Stomach (tissue), 19 donors: ENCODE measurements at places on chromosomes 1 and 21. TPM values are rescaled to one million over a fixed set of nuclear protein-coding genes. Genes with fewer than 3 reads are reported as not detected.
A peak's percentile ranks its signal among the peaks of the same experiment; 100 is the strongest.

GRCh38 chr21:43790010-43790524 lies 690 bp downstream of the RRP1 start:
- peaks cover 24% of the 10 kb centered on the region for H3K4me1 ChIP-seq
- H3K4me3 ChIP-seq, result peak overlapping the region; percentile 90
- H3K27ac ChIP-seq, result peak overlapping the region; percentile 79
- no peaks in the 10 kb centered on the region for H3K27me3 ChIP-seq
- peaks cover 40% of the 10 kb centered on the region for H3K36me3 ChIP-seq

DNA sequence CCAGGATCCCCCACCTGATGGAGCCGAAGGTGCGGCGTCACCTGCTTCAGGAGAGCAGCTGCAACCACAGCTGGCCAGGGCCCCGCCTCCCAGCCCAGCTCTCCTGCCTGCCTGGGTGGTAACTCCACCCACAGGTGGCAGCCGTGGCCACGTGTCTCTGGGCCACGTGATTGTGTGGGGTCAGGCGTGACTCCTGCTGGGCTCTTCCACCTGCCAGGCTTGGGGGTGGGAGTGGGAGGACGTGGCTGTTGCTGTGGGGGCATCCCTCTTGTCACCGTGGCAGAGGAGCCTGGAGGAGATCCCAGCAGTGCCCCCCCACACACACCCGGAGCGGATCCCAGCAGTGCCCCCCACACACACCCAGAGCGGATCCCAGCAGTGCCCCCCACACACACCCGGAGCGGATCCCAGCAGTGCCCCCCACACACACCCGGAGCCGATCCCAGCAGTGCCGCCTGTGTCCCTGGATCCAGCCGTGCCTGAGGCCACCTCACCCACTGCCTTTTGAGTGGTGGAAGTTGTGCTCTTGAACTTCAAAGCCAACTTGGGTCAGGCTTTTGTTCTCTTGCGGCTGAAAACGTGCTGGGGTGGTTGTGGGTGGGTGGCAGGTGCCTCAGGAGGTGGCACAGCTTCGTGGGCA lies 32.2 kb downstream of the POFUT2 start:
- H3K27ac ChIP-seq, result no peak overlapping the region
- H3K27me3 ChIP-seq, result peaks cover 40% of the 10 kb centered on the region
- no peaks in the 10 kb centered on the region for H3K36me3 ChIP-seq
- DNase-seq, result no peak
- no peak overlapping the region for H3K4me3 ChIP-seq

DNA sequence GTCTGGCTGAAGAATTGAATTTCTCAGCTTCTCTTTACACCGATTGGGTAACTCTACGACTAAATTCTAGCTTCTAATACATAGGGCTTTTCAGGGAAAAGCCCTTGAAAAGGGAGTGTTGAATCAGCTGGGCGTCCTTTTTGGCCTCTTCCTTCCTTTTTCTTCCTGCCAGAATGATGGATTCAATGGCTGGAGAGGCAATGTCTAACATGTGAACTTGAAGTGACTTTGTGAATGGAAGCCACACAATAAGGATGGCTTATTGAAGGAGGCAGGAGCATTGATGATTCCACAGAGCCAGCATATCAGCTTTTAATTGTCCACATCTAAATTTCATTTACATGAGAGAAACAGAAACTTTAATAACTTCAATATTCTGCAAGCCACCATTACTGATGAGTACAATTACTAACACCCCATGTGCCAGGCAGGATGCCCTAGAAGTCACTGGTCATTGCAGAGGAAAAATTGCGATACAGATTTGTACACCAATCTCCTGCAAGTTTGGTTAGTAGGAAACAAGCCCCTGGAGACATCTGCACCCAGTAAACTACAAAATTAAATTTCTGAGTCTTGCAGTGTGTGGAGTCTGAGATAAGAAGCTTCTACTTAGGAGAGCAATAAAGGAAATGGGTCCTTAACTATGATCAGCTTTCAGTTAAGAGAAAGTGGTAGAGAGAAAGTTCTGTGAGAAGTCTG lies 56.1 kb downstream of the STYXL2 start:
- H3K4me3 ChIP-seq, result no peak overlapping the region
- H3K4me1 ChIP-seq, result no peaks in the 10 kb centered on the region
- H3K27ac ChIP-seq, result no peak overlapping the region
- peaks cover 6% of the 10 kb centered on the region for H3K27me3 ChIP-seq
- no peaks in the 10 kb centered on the region for H3K36me3 ChIP-seq

- H3K27me3 ChIP-seq, result no peaks in the 10 kb centered on the region
- H3K36me3 ChIP-seq, result no peaks in the 10 kb centered on the region
- H3K27ac ChIP-seq, result peak overlapping the region; percentile 60
Measured at GRCh38 chr1:205591522-205592351, 40.1 kb downstream of the ELK4 start.

DNA sequence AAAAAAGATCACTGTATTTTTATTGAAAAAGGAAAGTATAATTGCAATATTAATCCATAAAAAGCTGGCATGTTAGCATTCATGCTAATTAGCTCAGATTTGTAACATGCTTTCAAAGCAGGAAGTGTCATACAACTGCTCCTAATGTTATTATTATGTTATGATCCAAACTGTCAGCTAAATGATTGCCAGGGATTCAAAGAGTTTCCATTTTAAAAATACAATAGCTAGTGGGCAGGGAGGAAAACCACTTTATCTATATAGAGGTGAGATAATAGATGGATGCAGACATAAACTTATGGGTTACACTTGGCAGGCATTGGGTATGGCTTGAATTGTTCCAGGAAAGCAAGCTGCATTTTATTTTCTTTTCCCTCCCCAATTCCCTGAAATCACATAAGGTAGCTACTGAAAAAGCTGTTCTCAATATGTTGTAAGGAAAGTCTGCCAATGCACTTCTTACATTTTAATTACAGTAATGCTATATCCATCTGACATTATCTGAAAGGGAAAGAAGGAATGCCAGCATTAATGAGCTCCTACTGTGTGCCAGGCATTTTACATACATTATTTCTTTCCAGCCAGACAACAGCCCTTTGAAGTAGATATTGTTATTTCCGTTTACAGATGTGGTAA lies 9.8 kb upstream of the MYSM1 start:
- H3K4me3 ChIP-seq, result no peak overlapping the region
- H3K27ac ChIP-seq, result no peak overlapping the region
- no peaks in the 10 kb centered on the region for H3K27me3 ChIP-seq
- no peak for DNase-seq
- no peaks in the 10 kb centered on the region for H3K36me3 ChIP-seq
- H3K4me1 ChIP-seq, result peaks cover 5% of the 10 kb centered on the region

- H3K4me1 ChIP-seq, result peaks cover 20% of the 10 kb centered on the region
- peaks cover 74% of the 10 kb centered on the region for H3K27me3 ChIP-seq
- H3K4me3 ChIP-seq, result no peak overlapping the region
- H3K27ac ChIP-seq, result no peak overlapping the region
Measured at GRCh38 chr1:183418696-183419095, 516 bp upstream of the NMNAT2 start.

GRCh38 chr1:17845583-17845982 lies 90.5 kb downstream of the ACTL8 start:
- no peak overlapping the region for H3K27ac ChIP-seq
- no peak for DNase-seq
- no peaks in the 10 kb centered on the region for H3K36me3 ChIP-seq

DNA sequence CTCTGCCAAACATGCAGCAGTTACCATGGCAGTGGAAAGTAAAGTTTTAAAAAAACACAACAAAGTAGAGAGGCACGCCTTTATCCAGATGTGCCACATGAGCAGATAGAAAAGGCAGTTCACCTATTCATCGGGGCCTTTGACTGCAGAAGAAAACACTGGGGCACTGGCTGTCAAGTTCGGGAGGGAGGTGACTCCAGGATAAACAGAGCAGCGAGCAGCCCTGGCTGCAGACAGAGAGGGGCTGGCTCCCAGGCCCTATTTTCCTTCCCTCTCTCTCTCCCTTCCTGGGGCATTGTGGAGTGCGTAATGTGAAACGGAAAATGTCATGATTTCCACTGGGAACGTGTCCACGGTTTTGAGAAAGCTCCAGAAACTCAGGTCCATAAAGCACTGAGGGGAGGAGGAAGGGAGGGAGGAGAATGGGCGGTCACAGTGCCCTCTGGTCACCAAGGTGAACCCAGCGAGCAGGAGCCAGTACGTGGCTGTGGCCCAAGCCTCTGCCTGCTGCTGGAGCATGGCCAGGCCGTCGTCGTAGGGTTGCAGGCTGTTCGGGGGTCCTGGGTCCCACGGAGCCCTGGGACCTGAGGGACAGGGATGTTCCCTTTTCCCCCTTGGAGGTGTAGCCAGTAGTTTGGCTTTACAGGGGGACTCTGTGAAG lies 114.7 kb upstream of the IRF2BP2 start:
- peak overlapping the region; percentile 99 for H3K27ac ChIP-seq
- H3K4me1 ChIP-seq, result peaks cover 90% of the 10 kb centered on the region
- H3K27me3 ChIP-seq, result no peaks in the 10 kb centered on the region
- peak overlapping the region; percentile 10 for H3K4me3 ChIP-seq
- H3K36me3 ChIP-seq, result no peaks in the 10 kb centered on the region

DNA sequence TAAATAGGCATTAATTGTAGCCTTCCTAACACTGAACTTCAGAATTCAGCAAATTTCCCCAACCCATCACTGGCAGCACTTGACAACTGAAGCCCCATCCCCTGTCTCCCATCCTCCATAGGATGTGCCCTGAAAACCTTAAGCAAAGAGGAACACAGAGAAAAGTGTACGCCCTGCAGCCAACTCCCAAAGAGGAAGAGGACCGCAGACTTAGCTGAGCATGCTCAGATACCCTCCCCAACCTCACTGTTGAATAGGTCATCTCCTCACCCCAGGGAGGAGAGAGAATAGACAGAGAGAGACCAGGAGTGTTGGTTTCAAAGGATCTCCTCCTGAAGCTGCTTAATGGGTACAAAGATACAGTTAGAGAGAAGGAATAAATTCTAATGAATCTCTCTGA lies 50.5 kb downstream of the CD2 start:
- no peaks in the 10 kb centered on the region for H3K36me3 ChIP-seq
- H3K4me3 ChIP-seq, result no peak overlapping the region
- H3K27me3 ChIP-seq, result no peaks in the 10 kb centered on the region
- no peak overlapping the region for H3K27ac ChIP-seq

The DNMT3L gene
- total RNA-seq, result not detected

The SLC26A9 gene
- total RNA-seq, result 63.0 TPM

The RNU1-4 gene
- total RNA-seq, result under 0.01 TPM

The GLIS1 gene
- total RNA-seq, result 0.45 TPM

The SLAMF1 gene
- total RNA-seq, result 4.1 TPM
